ENCODE measurements at places on chromosomes 3 and 15.

DNA sequence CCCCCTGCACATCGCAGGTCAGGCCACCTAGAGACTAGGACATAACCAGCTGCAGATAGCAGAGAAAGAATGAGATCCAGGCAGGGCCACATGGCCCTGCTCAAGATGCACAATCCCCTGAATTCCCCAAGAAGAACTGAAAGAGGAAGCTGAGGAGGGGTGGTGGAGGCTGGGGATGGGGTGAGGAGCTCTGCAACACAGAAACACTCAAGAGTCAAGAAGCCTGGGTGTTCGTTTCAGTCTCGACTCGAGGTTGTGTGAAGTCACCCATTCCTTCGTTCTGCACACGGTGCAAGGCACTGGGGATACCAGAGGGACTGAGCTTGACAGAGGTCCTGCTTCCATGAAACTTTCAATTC lies 62.0 kb downstream of the TLE3 start:
- DNase-seq = no peak

- DNase-seq = no peak
Measured at GRCh38 chr3:8985411-8985831, 22.1 kb upstream of the RAD18 start.

GRCh38 chr3:27880969-27881892 lies 159.1 kb upstream of the EOMES start:
- no peak for DNase-seq

DNA sequence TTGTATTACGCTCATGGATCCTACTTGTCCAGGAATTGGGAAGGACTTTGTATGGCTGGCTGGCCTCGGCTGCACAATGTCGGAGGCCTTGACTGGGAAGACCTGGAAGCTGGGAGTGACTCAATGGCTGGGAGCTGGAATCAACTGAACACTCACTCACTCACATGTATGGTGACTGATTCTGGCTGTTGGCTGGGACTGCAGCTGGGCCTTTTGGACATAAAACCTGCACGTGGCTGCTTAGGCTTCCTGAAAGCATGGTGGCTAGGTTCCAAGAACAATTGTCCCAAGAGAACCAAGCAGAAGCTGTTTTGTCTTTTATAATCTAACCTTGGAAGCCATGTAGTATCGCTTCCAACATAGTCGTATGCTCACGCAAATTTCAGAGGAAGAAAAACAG lies 38.0 kb upstream of the CMTM8 start:
- DNase-seq = no peak

DNA sequence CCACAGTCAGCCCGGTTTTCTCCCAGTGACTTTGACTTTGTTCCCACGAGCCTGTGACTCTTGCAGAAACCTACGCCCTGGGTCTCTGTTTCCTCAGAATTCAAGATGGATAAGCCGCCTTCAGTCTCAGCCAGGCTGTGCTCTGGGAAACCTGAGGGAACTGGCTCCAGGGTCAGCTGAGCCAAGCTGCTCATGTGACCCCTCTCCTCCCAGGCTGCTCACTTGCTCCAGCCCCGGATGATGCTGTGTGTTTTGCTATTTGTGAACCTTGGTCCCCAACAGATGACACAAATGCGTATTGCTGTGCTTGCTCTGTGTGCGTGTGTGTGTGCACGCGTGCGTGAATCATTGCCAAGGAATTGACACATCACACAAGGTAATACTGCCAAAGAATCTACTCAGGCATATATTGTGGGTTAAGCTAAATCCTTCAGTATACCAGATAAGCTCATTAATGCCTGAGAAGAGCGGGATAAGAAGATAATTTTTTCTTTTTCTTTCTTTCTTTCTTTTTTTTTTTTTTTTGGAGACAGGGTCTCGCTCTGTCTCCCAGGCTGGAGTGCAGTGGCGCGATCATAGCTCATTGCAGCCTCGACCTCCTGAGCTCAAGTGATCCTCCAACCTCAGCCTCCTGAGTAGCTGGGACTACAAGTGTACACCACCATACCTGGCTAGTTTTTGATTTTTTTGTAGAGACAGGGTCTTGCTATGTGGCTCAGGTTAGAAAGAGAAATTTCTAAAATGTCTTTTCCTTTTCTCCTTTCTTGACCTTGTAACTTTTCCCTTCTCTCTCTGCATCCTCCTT lies 29.2 kb upstream of the UMPS start:
- no peak for DNase-seq

DNA sequence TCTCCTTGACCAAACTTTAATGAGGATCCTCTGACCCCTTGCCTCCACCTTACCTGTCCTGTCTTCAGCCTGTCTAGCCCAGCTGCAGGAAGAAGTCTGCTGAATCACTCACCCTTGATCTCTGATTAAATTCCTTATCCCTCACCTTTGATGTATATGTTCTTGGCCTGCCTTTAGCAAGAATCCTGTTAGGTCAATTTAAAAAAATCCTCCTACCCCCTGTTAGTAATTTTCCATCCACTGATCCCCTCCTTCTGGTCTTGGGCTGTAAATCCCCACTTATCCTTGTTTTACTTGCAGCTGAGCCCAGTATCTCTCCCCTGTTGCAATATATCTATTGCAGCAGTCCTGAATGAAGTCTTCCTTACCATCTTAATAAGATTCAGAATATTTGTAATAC lies 39.0 kb downstream of the MYH15 start:
- no peak for DNase-seq

GRCh38 chr3:18446149-18446825 lies 21.1 kb upstream of the SATB1 start:
- no peak for DNase-seq

DNA sequence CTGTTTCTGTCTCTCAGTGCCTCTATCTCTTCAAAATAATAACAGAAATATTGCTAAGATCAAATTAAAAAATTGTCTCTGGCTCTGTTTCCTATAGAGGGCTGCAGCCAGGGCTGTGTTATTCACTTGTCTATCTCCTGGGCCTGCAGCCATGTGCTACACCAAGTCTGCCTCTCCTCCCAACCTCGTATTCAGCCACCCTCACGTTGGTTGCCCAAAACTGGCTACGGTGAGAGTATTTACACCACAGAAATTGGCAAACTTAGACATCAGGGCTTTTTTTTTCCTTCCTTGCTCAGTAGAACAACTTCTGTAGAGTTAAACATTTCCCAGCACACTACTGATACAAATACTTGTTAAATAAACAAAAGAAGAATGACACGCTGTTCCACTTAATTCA lies 320.9 kb upstream of the ICE2 start:
- no peak for DNase-seq

- no peak for DNase-seq
Measured at GRCh38 chr15:56724232-56724631, 9.1 kb downstream of the ZNF280D start.

DNA sequence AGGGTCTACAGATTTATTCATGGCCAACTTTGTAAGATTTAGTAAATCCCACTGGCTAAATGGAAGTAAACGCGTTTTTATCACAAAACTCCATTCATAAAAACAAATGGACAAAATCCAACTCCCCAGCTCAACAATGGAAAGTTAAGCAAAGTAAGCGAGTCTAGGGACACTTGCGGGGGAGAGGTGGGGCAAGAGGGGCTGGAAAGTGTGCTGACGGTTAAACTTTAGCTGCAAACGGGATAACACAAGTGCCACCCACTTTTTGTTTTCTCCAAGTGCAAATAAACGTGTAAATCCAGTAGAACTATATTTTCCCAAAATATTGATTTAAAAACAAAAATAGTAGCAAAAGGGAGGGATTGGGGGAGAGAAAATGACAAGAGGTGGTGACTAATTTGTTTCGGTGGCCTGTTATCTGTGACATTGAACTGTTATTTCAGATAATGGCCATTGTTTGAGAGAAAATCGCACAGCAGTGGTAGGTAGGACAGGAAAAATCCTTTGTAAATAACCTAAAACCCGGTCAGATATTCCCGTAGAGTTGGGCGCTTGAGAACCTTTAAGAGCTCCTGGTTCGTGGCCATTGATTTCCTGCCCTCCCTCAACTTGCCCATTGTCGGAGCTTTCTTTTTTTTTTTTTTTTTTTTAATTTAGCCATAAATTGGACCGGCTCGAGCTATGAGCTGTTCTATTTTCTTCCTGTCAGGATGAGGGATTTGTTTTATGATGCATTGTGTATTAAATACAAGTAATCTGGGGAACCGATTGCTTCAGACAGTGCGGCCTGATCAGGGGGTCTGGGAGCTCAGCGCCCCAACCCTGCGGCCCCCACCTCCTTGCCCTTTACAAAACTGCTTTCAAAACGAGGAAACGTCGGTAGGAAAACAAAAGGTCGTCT lies 514.8 kb downstream of the MECOM start:
- DNase-seq = no peak

DNA sequence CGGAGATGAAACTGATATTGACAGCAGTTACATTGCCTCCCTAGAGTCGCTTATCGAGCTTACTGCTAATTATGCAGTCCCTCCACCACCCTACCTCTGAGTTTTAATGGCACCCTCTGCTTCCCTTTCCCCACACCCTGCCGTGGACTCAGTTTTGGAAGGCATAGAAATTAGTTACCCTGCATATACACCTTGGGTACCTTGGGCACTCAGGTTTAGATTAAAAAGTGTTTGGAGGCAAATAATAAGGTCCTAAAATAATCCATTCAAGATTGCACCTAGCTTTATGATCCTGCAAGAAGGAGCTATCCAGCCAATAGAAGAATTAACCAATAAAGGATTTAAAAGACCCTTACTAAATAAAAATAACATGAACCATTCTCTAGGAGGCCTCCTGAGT lies 117.8 kb upstream of the AGBL1 start:
- no peak for DNase-seq

- no peak for DNase-seq
Measured at GRCh38 chr3:46091741-46092701, 64.7 kb upstream of the XCR1 start.

DNA sequence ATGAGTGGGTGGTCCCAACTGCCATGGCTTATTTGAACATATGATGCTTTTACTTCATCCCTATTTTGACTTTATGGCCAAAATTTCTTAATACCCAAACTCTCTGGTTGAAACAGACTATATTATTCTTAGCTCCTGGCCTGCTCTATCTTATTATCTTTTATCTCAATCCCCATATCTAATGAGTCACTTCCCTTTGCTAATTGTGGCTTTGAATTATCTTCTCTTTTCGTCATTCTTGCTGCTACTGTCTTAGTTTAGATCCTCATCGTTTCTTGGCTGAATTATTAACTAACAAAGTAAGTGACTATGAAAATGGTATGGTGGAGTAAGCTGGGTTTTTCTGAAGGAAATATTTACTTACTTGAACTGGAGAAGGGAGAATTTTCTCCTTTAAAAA lies 28.2 kb upstream of the DNAJC19 start:
- no peak for DNase-seq

DNA sequence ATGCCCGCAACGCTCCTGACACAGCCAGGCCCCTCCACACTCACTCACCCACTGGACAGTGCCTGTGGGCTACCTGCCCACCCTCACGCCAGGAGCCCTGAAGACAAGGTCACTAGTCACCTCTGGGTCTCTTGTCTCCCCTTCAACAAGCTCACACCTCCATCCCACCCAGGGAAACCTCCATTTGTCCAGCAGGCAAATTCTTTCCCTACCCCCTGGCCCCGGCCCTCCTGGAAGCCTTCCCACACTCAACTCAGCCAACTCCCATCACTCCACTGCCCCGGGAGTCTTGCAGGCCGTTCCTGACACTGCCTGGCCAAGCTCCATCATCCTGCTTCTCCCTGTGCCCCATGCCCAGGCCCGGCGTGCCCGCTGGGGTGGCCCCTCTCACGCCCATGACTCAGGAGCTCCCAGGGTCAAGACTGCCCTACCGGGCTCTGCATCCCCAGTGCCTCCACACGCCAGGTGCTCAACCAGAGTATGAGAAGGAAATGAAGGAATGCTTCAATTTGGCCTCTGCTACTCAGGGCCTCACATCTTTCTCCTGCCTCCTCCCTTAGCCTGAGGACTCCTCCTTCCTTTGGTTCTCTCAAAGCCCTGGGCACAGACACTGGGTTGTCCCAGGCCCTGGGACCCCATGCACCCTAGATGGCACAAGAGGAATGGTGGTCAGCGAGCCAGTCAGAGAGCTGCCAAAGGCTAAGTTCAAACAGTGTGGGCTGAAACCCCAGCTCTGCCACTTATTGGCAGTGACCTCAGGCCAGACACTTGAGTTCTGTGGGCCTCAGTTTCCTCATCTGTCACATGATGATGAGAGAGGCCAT lies 88.6 kb downstream of the SEC22A start:
- DNase-seq = no peak

GRCh38 chr15:62758126-62758951 lies 284.2 kb upstream of the TPM1 start:
- no peak for DNase-seq

- DNase-seq = no peak
Measured at GRCh38 chr3:71694358-71694999, 30.7 kb downstream of the EIF4E3 start.

- no peak for DNase-seq
Measured at GRCh38 chr3:175386630-175387029, 527.5 kb downstream of the NAALADL2 start.

GRCh38 chr15:40064231-40064894 lies 25.4 kb upstream of the SRP14 start:
- DNase-seq = no peak
